ENCODE measurements at places on chromosomes 16 and 17.

- DNase-seq = no peak
Measured at GRCh38 chr16:81467815-81468214, 23.2 kb downstream of the CMIP start.

DNA sequence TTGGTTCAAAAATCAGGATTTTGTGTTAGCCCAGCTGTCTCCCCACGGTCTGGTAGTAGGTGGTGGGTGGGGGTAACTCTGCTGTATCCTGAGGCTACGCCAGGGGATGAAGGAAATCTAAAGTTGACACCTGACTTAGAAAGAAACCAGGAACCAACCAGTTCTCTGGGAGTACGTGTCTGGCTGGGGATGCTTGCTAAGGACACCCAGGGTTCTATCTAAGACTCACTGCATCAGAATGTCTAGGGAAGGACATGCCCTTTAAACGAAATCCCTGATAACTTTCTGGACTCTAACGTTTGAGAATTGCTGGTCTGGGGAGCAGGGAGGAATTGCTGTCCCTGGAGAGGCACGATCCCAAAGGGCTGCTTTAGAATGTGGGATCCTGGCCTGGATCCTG lies 39.2 kb upstream of the CES5A start:
- no peak for DNase-seq

DNA sequence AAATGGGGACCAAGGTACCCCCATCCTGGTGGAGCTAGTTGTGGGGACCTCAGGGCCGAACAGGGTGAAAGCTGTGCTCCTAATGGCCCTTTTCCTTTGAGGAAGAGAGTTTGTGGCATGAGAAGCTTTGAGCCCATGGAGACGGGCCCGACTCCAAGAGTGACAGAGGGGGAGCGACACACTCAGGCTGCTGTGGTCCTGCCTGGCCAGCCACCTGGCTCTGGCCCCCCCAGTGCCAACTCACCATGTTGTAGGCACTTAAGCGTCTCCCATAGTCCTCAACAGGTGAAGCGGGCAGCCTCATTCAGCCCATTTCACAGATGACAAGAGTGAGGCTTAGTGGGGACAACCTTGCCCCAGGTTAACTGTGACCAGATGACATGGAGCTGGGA lies 1.6 kb downstream of the IL21R start:
- peak; percentile 15 for DNase-seq

DNA sequence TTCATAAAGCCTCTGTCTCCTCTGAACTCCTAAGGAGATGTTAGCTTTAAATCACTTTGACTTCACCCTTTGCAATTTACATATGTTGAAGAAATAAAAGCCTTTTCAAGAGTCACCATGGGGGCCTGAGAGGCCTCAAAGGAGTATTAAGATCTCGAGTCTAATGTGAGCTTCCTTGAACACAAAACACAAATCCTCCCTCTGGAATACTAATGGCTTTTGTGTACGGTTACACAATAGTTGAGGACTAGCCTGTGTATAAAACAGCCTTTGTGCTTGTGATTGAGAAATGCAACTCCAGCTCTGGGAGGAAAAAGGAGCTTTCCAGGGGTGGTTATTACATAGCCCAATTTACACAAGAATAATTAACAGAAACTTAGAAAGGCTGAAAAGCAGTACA lies 1140.2 kb downstream of the CDH11 start:
- DNase-seq = no peak

- peak; percentile 49 for DNase-seq
Measured at GRCh38 chr17:82497483-82498405, 21.8 kb upstream of the FOXK2 start.

DNA sequence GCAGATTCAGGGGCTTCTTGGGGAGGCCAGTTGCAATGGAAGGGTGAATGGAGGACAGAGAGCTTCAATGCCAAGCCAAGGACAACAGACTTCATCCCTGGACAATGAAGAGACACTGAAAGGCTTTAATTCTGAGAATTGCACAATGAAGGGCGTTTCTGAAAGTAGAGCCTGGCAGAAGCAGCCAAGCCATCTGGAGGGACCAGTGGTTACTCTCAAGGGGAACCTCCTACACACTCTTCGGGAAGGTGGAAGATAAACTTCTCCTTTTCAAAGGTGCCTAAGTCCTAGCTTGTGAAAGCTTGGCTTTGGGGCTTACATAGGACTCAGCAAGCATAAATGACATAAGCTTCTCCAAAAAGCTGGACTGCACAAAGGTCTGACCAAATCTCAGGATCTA lies 6.2 kb upstream of the CES1 start:
- DNase-seq = no peak

DNA sequence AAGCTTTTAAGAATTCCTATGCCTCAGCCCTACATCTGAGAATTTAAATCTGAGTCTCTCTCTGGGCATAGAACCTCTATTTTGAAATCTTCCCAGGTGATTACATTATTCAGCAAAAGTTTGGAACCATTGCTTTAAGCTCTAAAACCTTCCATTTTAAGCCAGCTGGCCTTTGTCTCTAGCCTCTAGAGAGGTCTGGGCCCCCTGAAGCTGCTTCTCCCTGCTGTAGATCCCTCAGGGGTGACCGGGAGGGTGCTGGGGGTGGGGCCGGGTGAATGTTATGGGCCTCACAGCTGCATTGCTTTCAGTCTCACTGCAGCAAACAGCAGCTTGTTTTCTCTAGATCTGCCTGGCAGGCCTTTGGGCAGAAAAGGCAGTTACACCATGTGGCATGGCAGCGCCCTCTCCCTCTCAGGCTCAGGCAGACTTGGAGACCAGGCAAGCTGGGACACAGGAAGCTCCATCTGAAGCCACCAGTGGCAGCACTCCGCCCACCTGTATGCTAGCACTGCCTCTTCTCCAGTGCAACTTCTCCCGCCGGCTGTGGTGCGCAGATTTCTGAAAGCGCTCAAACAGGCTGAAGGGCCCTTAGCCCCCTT lies 66.3 kb downstream of the MPRIP start:
- DNase-seq = no peak

DNA sequence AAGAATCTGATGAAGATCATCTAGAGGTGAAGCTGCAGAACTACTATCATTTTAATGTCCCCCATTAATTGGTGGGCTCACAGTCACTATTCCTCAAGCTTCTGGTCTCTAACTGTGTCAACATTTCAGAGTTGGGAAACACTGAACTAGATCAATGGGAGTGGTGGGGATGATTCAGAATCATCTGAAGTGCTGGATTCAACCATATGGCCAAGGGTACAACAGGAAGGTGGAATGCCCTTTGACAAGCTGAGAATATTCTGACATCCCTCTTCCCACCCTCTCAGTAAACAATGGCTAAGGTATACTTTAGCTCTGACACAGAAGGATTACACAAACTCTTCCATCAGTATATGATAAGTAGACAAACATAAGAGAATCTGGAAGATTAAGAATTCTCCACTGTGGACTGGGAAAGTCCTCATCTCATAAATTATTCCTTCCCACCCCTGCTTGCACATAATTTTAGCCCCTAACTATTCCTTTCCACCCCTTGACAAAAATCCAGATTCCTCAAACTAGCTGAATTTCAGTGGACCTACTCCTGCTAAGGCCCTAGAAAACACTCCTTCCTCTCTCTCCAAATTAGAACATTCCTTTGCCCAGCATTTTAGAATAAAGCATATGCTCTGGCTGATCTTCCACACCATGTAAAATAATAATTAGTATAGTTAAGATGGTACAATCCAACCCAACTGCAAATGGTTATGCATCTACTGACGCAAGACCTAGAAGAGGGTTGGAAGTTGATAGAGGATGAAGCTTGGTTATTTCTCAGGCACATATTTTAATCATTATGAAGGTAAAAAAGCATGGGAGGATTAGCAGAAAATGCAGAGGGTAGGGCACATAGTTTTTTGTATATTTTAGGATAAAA lies 16.3 kb upstream of the RFFL start:
- DNase-seq = no peak

- no peak for DNase-seq
Measured at GRCh38 chr16:77536809-77537208, 102.0 kb upstream of the ADAMTS18 start.

DNA sequence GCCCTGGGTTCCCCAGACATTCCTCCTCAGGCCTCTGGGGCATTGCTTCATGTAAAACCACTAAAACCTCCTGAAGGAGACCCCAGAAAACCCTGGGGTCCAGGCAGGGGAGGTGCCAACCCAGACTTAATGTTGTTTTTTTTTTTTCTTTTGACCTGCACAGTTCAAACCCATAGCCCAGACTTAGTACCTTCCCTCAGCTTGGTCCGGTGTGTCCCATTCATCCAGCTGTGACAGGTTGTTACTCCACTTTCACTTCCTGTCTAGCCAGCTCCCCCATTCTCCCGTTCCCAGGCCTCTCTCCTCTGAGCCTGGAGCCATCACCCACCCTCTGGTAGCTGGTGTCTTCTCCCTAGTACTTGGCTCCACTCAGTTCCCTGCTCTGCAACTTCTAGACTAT lies 4.8 kb downstream of the CDR2L start:
- no peak for DNase-seq

- DNase-seq = no peak
Measured at GRCh38 chr17:60314423-60314822, 77.5 kb downstream of the USP32 start.

GRCh38 chr17:73546770-73547536 lies 97.3 kb downstream of the SDK2 start:
- DNase-seq = no peak

DNA sequence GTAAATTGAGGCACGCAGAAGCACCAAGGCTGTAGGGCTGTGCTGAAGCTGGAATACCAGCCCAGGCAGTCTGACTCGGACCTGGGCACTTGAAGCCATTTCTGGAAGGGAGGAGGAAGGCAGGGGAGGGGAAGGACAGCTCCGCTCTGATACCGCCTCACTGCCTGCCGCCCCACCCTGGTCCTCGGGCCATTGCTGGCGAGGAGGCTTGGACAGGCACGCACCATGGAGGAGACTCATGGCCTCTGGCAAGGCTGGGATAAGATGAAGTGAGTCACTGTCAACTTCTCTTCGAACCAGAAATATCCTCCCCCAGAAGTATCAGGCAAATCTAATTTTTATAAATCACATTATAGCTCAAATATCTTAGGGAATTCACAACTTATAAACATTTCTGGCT lies 81.3 kb downstream of the SDK2 start:
- no peak for DNase-seq

DNA sequence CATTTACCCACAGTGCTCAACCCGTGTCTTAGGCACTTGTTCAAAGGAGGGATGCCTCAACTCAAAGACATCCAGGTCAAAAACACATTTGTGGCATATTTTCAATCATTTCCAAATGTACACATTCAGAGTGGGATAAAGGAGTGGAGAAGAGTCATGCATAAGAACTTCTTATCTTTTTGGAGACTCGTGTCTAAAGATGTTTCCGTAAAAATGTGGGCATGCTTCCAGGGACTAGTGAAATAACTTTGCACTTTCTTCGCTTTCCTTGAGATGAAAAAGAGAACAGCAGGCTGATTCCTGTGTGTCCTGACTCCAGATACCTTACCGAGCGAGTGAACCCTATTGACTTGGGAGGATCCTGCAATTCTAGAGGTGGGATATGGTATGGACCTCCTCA lies 256.6 kb upstream of the KCNJ16 start:
- no peak for DNase-seq

- peak; percentile 40 for DNase-seq
Measured at GRCh38 chr16:2514333-2515179, 804 bp downstream of the ATP6V0C start.

DNA sequence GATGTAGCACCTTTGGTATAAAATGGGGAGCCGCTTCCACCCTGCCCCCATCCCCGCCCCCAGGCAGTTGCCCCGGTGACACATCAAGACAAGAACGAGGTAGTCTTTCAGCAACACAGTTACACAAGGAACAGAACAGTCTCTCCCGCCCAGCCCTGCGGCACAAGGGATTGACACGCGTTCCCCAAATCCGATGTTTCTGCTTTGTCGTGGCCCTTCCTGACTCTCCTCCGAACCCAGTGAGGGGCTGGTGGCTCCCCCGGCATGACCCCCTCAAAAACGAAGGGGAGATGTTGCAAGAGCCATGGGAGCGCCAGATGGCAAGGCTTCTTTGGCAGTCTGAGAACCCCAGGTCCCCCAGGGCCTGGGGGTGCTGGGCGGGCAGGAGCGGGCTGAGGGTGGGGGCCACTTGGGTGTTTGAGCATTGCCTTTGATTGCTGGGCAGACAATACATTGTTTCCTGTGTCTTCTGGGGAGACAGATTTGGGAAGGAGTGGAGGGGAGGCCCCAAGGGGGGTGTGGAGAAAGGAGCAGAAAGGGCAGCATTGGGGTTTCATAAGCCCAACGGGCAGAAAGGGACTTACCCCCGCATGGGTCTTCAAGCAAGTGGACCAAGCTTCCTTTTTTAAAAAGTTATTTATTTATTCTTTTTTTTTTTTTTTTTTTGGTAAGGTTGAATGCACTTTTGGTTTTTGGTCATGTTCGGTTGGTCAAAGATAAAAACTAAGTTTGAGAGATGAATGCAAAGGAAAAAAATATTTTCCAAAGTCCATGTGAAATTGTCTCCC lies 16.6 kb downstream of the COL1A1 start:
- no peak for DNase-seq
